NCI-H1105 (cell line): ENCODE measurements at places on chromosomes 1 and 21.

GRCh38 chr21:19026911-19027310, 623.3 kb upstream of the TMPRSS15 start:
- DNase-seq = no peak

- no peak for DNase-seq
These were observed 35.2 kb downstream of the SYT6 start for GRCh38 chr1:114118351-114118990.

- DNase-seq = no peak
These were observed 106.8 kb upstream of the C1orf174 start for GRCh38 chr1:4006676-4007374.

DNA sequence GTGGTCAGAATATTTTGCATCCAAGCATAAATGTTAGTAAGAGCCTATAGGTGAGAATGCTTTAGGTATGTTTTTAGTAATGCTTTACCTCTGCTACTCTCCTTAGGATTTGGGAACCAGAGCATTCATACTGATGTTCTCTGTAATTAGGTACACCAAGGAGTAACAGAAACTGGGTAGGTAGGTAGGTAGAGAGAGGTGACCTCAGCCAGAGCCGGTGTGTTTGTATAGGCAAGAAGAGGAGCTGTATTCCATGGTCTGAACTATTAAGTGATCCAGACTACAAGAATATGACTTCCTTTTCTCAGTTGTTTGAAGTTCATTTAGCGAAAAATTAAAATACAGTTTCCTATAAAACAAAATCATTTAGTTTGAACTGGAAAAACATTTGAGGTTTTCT, 108.5 kb downstream of the SDCCAG8 start:
- no peak for DNase-seq
